ENCODE measurements at places on chromosomes 7 and 10.

DNA sequence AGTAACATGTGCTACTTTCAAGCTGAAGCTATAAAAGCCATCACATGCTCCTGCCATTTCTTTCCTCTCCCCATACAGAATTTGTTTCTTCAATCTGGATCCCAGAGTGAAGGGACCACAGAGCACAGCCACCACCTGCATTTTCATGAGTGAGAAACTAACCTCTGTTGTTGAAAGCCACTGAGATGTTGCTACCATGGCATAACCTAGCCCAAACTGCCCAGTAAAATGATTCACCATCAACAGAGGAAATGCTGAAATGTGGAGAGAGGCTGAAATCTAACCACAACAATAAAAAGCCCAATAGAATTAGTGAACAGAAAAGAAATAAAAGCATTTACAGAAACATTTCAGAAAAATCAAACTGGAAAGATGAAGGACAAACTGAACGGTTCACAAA lies 125.2 kb downstream of the AMPH start:
- DNase-seq: no peak

- DNase-seq: no peak
These were observed 296.7 kb downstream of the ARL4A start for GRCh38 chr7:12984117-12984516.

GRCh38 chr10:1411451-1411850 lies 325.9 kb downstream of the ADARB2 start:
- DNase-seq: no peak

- DNase-seq: no peak
These were observed 6.6 kb downstream of the VOPP1 start for GRCh38 chr7:55565681-55566080.

- no peak for DNase-seq
These were observed 380.0 kb downstream of the REEP3 start for GRCh38 chr10:63901228-63901627.

DNA sequence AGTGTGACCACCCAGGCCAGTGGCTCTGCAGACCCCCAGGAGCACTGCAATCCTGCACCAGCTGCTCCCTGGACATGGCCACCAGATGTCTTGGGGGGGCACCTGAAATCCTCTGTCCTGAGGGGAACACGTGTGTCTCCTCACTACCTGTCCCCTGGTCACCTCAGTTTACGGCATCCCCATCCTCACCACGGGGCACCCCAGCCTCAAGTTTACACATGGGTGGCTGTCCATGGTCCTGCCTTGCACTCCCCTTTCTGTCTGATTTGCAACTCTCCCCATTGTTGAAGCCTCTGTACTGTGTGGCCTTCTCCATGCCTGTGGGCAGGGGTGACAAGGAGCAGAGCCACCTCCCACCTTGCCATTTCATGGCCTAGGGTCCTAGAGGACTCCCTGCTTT lies 67.2 kb downstream of the RAMP3 start:
- DNase-seq: no peak

DNA sequence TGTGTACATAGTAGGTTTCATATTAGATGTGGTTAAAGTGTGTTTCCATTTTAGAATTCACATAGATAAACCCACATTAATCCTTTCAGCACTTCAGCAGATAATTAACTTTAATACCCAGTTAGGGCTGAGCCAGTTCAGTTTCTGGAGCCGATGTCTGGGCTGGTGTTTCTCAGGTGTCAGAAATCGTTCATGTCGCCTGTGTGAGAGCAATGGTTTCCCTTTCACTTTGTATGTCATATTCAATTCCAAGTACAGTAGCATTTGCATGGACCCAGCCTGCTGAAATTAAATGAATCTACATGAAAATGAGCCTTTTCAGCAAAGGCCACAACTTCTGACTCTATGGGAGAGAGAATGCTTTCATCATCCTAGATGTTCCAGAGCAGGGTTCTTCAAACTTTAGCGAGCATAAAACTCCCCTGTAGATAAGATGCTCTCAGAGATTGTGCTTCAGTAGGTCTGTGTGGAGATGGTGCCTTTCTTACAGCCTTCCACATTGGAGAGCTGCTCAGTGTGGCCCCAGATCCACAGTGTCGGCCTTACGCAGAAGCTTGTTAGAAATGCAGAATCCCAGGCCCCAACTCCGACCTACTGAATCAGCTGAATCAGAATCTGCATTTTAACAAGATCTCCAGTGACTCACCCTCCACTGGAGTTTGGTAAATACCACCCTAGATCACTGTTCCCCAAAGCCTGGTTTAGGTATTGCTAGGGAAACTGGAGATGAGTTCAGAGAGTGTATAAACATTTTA lies 19.6 kb downstream of the WIPF3 start:
- no peak for DNase-seq

DNA sequence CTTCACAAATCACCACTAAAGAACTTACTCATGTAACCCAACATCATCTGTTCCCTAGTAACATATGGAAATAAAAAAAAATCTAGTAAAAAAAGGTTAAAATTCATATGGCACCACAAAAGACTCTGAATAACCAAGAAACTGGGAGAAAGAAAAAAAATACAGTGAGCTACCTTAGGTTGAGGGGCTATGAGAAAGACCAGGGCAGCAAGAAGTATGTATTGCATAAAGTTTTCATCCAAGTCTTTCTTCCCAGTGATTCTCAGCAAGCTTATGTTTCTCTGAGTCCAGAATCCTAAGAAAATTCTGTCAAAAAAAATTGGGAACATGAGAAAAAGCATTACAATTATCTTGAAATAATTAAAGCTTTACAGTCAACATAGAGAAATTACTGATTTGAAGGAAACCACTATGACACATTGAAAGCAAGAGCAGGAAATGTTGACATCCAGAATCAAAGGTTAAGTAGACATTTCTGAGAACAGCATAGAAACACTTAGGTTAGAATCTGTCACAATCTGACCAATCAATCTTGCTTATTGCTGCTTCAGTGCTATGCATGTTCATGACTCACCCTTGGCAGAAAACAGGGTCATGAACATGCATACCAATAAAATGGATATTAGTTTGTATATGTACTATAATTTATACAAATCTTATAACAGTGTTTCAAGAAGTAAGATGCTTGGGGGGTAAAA lies 494.0 kb upstream of the POT1 start:
- no peak for DNase-seq

DNA sequence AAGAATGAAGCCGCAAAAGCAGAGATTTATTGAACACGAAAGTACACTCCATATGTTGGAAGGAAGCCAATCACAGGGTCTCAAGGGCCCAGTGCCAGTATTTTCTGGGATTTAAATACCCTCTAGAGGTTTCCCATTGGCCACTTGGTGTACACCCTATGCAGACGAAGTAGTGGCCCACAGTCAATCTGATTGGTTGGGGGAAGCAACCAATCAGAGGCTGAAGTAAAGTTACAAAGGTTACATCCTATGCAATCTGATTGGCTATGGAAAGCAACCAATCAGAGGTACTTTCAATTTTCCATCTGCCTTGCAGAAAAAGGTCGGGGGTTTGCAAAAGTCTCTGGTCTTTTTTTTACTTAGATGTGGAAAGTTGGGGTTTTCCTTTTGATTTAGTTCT lies 481.3 kb upstream of the NRP1 start:
- no peak for DNase-seq

DNA sequence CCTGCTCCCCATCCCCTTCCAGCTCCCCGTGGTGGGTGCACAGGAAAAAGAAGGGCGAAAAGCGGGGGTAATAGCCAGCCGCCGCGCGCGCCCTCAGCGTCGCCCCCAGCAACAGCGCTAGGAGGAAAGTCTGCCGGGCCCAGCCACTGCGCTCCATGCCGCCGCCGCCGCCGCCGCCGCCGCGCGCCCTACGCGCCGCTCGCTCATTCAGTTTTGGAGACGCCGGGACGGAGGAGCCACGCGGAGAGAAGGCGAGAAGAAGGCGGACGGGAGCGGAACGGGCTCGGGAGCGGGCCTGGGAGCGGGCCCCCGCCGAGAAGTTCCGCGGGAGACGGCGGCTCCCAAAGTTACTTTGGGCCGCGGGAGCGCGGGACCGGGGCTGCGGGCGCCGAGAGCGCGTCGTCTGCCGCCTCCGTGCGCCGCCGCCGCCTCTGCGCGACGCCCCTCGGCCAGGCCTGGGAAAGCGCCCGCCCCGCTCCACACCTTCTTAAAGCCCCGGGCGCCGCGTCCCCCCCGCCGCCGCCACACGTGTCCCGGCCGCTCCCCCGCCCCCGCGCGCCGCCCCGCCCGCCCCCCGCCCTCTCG lies at the start of gene RELN:
Gene RELN, minus strand, starts transcription at position 459 of the 585 bp plus-strand sequence. Its CDS starts 302 bp downstream, at position 157.
- DNase-seq: no peak

GRCh38 chr10:71205468-71205867 lies 6.9 kb upstream of the UNC5B start:
- DNase-seq: no peak

DNA sequence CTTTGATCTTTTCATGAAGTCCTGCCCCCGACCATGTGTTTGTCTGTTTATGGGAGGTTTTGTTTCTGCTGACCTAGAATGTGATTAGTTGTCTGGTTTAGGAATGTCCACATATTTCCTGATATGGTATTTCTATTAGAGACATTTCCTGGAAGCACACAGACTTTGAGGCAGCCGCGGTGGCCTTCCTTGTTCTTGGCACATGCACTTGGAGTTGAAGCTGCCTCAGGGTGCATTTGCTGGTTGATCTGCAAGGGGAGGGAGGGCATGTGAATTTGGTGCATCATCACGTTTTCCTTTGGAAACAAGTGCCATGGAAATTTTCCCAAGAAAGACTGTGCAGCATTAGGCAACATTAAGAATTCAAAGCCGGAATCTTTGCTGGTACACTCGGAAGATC lies 328.7 kb downstream of the PAXIP1 start:
- no peak for DNase-seq
